ENCODE measurements at places on chromosomes 3 and 15.

DNA sequence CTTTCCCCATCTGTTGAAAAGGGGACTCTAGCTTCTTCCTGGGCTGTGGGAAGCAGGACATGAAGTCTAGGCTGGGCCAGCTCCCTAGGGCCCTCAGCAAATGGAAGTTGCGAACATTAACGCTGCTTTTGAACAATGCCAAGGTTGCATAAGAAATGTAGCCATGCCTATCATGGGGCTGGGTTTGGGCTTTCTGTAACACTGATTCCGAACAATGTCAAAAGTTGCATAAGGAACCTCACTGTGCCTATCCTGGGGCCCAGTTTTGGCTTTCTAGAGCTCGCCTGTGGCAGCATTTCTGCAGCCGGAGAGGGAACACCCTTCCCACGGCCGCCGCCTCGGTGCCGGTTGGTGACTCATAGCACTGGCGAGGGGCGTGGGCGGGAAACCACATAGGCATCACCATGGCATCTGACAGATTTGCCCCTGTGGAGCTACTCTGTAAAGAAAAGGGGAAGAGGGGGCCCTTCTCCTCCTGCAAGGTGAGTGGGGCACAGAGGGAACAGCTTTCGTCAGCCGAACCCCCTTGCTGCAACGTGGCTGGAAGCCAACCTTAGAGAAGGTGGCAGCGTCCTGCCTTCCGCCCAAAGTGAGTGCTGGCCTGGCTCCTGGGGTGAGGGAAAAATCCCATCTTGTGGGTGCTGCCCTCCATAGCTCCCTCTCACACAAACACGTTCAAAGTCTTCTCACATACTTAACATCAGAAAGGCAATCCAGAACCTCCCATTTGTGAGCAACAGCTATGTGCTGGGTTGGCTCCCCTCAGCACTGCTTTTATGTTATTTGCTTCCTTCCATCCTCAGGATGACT lies 46.6 kb upstream of the ATP2B2 start:
- peak; percentile 79 for DNase-seq

- no peak for DNase-seq
Measured at GRCh38 chr3:194472290-194472920, 14.4 kb downstream of the ATP13A3 start.

GRCh38 chr3:98780343-98780742 lies 17.2 kb downstream of the ST3GAL6 start:
- DNase-seq: no peak

- no peak for DNase-seq
Measured at GRCh38 chr3:129121016-129121791, 400 bp downstream of the RAB43 start.

GRCh38 chr3:154242766-154243165 lies 81.5 kb downstream of the DHX36 start:
- DNase-seq: no peak

DNA sequence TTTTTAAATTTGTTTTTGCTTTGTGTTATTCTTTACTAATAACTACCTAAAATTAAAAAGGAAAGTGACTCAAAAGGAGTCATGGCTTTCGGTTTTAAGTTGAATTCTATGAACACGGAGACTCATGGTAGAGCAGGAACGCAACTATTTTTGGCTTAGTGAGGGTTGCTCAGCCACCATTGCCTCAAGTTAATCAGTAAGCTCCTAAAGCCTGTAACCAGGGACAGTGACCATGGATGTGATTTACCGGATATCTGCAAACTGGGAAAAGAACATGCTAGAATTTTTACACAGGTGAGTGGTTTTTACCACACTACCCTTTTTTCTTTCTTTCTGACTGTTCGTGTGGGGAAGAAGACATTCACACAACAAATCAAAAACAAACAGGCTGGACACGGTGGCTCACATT lies 11.8 kb downstream of the SLC12A8 start:
- DNase-seq: no peak

GRCh38 chr15:81275711-81276392 lies 48.1 kb downstream of the STARD5 start:
- no peak for DNase-seq

- DNase-seq: no peak
Measured at GRCh38 chr3:172987273-172987672, 153.8 kb downstream of the SPATA16 start.

DNA sequence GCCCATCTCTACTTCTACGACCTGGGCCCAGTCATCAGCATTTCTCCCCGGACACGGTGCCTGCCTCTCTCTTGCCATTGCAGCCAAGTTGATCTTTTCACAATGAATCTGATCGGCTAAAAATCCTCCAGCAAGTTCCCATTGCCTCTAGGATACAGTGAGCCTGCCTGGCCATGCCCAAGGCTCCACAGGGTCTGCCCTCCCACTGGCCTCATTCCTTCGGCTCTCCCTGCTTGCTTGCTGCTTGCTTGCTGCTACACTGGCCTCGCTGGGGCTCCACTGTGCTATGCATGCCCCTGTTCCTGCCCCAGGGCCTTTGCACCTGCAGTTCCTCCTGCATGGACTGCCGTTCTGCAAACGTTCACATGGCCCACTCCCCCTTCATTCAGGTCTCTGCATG lies 2.0 kb downstream of the ABTB1 start:
- no peak for DNase-seq

GRCh38 chr3:111739311-111739911 lies 119.7 kb upstream of the PHLDB2 start:
- DNase-seq: no peak

- no peak for DNase-seq
Measured at GRCh38 chr15:34133511-34133910, 31.6 kb downstream of the PGBD4 start.

DNA sequence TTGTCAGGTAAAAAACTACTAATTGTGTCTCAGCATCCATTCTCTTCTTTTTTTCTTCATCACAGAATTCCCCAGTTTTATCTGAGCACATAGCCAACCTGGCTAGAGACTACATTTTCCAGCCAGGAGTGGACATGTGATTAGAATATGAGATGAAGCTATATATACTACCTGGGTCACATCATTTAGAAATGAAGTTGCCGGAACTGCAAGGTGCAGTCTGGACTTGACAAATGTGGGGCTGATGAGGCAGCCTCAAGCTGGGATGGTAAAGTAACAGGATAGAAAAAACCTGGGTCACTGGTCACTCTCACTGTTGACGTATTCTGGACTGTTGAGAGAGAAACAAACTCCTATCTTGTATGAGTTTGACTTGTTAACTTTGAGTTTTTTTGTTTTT lies 99.6 kb downstream of the STRIT1 start:
- no peak for DNase-seq

- DNase-seq: no peak
Measured at GRCh38 chr3:197460002-197460401, 95.8 kb downstream of the BDH1 start.

GRCh38 chr3:154954757-154955156 lies 125.4 kb upstream of the MME start:
- no peak for DNase-seq

- no peak for DNase-seq
Measured at GRCh38 chr3:181534781-181535221, 176.9 kb upstream of the SOX2 start.

GRCh38 chr15:31401282-31401681 lies 74.6 kb downstream of the KLF13 start:
- DNase-seq: no peak

DNA sequence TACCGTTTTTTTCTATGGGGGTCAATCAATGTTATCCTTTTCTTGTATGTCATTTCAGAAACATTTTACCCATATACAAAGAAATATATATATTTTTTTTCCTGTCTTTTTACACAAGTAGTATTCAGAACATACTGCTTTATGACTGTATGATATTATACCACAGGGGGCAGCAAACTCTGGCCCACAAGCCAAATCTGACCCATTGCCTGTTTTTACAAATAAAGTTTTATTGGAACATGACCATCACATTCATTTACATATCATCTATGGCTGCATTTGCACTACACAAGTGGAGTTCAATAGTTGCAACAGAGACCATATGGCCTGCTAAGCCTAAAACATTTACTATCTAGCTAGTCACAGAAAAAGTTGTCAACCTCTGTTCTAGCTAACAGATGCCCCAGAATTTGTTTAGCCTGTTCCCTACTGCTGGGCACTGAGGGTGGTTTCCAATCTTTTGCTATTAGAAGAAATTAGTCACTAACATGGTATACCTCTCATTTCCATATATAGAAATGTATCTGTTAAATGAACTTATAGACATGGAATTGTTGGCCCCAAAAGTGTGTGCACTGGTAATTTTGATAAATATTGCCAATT lies 57.7 kb downstream of the BFSP2 start:
- no peak for DNase-seq

DNA sequence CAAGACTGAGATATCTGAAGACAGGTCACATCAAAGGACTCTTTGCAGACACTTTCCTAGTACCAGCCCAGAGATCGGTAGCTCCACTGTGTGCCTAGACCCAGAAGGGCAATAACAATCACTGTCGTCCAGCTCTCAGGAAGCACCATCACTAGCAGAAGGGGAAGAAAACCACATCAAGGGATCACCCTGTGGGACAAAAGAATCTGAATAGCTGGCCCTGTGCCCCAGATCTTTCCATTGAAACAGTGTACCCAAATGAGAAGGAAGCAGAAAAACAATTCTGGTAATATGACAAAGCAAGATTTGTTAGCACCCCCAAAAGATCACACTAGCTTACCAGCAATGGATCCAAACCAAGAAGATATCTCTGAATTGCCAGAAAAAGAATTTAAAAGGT lies 404.4 kb upstream of the NECTIN3 start:
- DNase-seq: no peak

DNA sequence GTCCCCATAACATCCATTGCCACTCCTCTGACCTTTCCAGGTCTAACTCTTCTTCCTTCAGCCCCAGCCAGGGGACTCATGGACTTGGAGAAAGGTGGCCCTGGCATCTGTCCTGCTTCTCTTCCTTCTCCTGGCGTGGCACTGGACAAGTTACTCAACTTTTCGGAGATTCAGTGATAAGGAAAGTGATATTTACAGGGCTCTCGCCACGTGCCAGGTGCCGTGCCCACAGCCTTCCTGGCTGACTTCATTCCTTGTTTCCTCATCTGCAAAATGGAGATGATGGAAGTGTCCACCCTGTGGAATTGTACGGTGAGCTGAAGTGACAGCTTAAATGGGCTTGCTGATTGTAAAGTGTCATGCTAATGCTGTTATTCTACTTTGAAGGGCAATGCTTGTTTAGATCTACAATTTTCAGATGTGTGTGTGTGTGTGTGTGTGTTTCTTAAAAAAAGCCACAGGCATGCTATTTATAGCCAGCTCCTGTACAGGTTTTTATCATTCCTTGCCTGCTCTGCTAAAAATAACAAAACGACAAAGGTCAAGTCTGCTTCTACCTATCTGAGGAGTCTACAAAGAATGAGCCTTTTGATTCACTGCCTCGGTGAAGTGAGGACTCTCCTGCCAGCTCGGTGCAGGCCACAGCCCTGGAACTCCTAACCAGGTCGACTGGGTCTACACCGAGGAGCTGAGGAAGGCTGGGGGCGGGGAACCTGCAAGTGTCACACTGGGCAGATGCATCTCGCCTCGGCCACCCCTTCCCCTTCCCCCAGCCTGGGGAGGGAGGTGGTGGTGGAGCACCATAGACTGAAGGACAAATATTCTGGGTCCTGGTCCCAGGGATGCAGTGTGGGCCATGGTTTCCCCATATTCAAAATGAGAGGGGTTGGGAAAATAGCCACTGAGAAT lies 11.4 kb upstream of the ATP2B2 start:
- DNase-seq: no peak

DNA sequence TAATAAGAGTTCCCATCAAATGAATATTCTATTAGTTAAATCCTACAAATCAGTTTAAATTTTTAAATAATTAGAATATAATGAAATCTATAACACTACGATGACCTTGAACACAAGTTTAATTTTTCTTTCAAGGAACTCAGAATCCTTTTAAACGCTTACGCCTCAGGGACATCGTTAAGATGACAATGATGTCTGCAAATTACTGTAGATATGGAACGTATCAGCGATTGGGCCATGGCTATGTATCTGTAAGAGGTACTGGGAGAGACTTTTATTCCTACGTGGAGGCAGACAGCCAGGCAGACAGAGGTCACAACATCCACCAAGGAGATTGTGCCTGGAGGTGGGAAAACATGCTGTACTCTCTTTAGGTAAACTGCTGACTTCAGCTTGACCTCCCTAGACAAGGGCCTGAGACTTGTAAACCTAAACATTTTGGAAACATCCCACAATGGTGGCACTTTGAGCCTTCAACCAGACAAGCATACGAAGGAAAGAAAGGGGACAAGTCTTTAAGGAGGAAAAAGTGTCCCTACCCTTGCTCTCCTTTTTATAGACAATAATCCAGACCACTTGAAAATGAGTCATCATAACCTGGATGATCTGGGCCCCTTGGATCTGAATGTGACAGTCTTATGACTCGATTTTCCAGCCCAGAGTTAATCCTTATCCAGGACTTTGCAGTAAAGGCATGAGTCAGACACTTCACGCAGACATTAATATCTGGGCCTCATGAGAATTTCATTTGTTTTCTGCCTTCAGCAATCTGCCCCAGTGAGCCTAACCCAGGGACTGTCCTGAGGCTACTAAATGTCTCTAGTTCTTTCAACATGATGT lies 6.8 kb upstream of the LDHAL6B start:
- DNase-seq: no peak

- no peak for DNase-seq
Measured at GRCh38 chr3:134809427-134810051, 14.5 kb downstream of the EPHB1 start.

- DNase-seq: no peak
Measured at GRCh38 chr15:59292442-59293151, 80.1 kb downstream of the MYO1E start.

- no peak for DNase-seq
Measured at GRCh38 chr15:47339800-47340570, 377.3 kb upstream of the SEMA6D start.

DNA sequence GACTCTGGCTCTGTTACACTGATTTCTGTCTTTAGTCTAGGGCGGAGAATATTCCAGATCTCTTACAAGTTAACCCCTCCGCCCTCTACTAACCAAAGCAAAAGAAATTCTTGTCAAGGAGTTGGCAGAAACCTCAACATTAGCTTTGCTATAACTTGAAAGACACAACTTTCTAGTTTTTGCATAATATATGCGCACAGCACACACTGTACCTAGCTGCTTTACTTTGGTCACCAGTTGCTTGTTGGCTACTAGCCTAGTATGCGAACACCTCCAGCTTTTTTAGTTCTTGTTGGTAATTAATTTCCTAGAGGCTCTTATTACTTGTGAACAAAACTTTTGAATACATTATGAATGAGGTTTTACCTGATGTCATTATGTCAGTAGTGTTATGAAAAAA lies 348.8 kb upstream of the C2CD4B start:
- DNase-seq: no peak

GRCh38 chr3:45794660-45795059 lies 1.7 kb downstream of the SLC6A20 start:
- DNase-seq: no peak

- DNase-seq: no peak
Measured at GRCh38 chr3:51568036-51568435, 29.5 kb downstream of the RAD54L2 start.

- no peak for DNase-seq
Measured at GRCh38 chr3:45816544-45816943, 20.2 kb upstream of the SLC6A20 start.

DNA sequence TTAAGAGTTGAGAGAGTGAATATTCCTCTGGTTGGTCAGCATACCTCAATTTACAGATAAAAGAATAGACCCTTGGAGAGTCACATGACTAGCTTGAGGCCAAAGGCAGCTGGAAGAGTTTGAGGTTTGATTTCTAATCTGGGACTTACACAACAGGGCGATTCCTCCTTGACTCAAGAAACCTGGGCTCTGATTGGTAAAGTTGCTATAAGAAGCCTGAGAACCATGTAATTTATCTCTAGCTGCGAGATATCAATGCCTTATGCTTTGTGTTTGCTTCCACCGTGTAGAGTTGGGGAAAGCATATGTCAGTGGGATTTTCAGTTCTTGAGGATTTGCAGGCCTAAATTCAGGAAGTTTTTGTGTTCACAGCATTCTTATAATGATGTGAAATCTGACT lies 206.0 kb downstream of the KLHL25 start:
- DNase-seq: no peak

All from activated T-helper 9 cell treated with anti-CD3 and anti-CD28 coated beads, Interleukin-2, amount 50 U/mL, for 16 hours (primary cell).